ENCODE measurements at places on chromosomes 1 and 21. TPM values are rescaled to one million over a fixed set of nuclear protein-coding genes. Genes with fewer than 3 reads are reported as not detected.

Gene CA6
- not detected for total RNA-seq

Gene FRRS1
- total RNA-seq, result 31.8 TPM

Gene CYYR1
- total RNA-seq, result 11.6 TPM

Gene IFNLR1
- 3.8 TPM for total RNA-seq

Data from esophagus squamous epithelium (tissue), 5 donors.